ENCODE measurements at places on chromosomes 1 and 21.

DNA sequence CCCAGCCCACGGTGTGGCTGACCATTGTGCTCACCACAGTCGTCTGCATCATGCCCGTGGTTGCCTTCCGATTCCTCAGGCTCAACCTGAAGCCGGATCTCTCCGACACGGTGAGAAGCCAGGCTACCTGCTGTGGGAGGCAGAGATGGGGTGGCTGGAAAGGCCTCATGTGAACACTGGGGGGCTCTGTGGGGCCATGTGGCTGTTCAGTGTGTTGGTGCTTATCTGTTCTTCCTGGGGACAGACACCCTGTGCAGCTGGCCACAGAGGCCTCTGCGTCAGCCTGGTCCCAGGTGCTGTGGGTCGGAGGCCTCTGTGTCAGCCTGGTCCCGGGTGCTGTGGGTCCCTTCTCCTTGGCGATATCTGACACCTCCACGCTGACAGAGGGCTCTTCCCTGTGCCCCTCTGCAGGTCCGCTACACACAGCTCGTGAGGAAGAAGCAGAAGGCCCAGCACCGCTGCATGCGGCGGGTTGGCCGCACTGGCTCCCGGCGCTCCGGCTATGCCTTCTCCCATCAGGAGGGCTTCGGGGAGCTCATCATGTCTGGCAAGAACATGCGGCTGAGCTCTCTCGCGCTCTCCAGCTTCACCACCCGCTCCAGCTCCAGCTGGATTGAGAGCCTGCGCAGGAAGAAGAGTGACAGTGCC lies 23.2 kb downstream of the ATP8B2 start:
- DNase-seq, result no peak

- no peak for DNase-seq
These were observed 22.6 kb downstream of the PLPPR5 start for GRCh38 chr1:98981917-98982513.

GRCh38 chr1:1004420-1004779 lies 4.5 kb upstream of the HES4 start:
- no peak for DNase-seq

- no peak for DNase-seq
These were observed 100.5 kb downstream of the SYF2 start for GRCh38 chr1:25131794-25132193.

- DNase-seq, result no peak
These were observed 606.9 kb downstream of the NUF2 start for GRCh38 chr1:163928651-163929050.

GRCh38 chr1:89298461-89298860 lies 25.8 kb upstream of the GBP5 start:
- DNase-seq, result no peak

DNA sequence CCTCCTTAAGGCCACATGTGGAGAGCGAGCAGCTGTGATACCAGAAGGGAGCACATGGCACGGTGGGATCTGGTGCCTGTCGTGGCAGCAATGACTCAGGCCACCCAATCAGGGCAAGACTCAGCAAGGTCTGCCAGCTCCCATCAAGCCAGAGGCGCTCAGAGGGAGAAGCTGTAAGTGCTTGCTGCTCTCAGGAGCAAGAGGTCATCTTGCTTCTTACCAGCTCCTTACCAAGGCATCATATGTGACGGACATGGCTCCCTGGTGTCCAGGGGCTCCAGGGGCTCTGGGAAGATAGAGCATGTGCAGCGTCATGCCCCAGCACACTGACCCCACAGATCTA lies 72.9 kb downstream of the ITPKB start:
- DNase-seq, result no peak

DNA sequence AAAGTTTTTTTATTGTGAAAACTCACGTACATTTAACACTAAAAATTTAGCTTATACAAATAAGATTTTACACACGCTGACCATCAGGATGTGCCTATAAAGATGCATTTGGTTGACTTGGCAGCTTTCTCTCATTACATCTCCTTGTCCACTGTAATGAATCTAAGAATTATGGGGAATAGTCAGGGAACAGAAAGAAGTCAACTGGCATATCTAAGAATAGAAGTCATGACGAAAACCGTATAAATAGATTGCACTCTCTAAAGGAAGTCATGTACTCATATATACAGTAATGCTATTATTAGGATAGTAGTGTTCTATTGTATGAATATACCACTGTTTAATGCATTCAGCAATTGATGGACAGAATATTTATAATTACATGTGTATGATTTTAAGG lies 575.8 kb upstream of the B3GALT2 start:
- DNase-seq, result no peak

DNA sequence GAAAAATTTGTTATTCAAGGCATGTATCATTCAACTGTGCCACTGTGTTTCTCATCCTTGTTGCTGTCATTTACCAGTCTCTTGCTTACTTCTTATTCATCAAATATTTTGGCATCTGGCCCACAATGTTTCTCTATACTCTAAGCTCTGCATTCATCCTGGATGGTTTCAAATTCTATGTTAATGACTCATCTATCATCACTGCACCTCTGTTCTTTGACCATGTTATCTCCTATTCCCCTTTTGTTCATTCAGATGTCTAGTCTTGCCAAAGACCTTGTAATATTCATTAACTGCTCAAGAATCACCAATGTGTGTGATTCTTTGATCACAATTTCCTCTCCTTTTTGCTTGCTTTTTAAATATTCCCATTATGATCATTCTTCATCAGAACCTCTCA lies 54.6 kb upstream of the PRKACB start:
- no peak for DNase-seq

DNA sequence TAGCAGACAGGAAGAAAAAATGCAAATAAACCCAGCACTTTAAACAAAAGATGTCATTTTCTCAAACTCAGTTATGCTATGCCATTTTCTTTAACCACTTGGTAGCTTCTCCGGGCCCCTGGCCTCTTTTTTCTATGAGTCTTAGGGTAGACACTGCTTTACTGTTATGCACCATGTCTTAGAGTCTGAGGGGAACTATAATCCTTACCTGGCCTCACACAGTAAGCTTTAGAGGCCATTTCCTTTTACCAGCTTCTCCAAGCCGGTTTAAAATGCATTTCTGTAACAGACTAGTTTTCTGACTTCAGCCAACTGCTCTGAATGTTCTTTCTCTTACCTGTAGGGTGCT lies 73.7 kb upstream of the EDEM3 start:
- no peak for DNase-seq

DNA sequence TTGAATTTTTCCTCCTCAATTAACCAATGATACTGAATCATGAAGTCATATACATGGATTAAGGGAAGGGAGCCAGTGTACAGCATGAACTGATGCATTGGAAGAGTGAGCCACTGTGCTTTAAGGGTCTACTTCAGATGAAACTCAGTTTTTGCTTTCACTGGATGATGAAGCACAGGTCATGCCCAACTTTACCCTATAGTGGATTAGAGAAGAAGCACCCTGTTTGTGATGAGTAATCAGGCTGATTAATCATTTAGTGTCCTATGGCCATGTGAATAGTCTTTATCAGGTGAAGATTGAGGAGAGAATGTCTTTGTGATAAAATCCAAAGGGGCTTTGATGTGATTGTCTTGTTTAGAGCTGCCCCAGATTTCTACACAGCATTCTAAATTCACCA lies 24.7 kb upstream of the LAMC1 start:
- DNase-seq, result no peak

DNA sequence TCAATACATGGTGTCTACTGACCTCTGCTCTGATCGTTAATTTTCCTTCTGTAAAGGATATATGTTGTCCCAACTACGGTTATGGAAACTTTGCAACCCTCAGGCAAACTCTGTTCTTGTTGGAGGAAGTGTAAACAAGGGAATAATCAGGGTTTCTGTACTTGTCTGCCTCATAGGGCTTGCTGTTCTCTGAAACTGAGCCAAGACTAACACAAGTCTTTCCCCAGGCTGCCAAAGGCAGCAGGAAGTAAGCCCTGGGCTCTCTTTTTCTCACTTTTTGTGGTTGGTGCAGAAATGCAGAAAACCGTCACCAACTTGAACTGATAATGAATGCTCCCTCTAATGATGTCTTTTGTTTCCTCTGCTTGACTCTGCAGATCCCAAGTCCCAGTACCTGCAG lies 7.6 kb downstream of the CYP4X1 start:
- no peak for DNase-seq

DNA sequence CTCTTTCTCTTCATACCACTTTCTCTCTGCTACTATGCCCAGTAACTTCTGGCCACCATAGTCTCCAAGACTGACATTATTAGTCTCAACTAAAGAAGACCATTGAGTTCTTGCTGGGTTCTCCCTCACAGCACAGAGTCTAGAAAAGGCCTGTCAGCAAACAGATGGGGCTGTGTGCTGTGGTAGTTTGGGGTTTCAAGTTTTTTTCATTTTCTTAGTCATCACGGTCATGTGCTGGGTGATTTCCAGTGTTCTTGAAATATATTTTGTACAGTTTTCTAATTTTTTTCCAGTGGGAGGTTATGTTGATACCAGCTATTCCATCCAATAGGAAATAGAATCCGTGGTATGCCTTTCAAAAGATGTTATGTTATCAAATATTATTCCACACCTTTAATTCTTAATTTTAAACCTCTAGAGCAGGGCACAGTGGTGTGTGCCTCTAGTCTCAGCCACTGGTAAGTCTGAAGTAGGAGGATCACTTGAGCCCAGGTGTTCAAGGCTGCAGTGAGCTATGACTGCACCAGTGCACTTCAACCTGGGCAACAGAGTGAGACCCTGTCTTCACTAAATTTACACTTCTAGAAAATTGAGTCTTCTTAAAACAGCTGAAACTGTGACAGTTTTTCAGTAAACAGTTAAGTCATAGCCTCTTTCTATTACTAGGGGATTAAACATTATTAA lies 8.3 kb downstream of the CFHR2 start:
- DNase-seq, result no peak

DNA sequence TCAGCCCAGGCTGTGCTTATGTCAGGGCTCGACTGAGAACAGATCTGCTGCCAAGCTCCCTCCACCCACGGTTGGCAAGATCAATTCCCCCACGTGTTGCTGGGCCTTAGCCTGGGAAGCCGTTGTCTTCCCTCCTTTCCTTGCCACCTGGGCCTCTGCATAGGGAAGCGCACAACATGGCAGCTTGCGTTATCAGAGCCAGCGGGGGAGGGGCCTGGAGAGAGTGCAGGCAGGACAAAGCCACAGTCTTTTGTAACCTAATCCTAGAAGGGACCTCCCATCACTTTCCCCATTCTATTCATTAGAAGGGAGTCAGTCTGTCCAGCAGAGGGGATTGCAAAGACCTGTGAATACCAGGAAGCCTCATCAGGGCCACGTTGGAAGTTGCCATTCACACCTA lies 17.0 kb upstream of the IGSF21 start:
- DNase-seq, result no peak

DNA sequence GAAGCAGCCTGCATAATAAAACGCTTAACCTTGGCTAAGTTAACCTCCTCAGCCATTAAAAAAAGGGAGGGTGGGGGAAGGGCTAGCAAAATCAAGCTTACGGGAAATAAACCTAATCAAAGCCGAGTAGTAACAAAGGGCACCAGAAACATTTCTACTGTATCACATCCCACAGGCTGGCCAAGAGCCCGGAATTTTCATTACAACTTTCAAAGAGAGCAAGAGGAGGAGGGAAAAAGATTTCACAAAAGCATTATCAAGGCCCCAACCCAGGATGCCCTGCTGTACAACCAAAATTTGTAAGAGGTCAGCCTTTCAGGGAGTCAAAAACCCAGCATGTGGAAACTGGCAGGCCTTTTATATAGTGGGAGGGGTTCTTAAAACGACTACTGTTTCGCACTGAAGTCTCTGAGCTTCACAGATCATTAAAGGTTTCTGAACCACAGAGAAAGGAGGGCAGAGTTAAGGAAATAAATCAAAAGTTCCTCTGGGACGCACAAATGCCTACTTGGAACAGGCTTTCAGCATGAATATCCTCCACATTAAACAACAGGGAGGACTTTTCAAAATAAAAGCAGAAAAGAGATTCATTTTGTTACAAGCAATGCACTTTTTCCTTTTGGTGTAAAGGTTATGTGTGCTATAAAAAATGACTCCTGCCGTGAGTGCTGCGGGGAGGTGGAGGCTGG lies 90.4 kb downstream of the SLC45A1 start:
- DNase-seq, result peak; percentile 25

DNA sequence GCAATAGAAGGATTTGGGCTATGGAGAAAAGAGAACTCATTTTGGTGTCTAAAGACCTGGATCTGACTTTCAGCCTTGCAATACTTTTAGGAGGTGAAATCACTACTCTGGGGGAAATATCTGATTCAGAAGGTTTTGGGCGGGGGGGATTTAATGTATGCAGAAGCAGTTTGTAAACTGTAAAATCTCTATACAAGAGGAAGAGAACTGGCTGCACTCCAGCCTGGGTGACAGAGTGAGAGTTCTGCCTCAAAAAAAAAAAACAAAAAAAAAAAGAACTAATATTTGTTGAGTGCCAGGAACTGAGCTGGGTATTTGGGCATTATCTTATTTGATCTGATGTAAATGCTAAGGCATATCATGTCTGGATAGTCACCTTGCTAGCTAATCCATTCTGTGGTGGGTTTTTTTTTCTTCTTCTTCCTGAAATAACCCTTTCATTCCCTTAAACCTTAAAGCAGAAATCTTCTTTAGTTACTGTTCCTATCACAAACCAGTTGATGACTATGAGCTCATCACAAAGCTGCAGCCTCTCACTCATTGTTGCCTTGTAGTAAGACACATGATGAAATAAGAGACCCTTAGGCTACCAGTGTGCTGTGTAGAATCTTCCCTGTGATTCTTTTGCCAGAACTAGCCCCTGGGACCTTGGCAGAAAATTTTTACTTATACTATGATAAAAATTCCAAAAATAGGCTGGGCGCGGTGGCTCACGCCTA lies 35.6 kb upstream of the SLC16A1 start:
- DNase-seq, result no peak

DNA sequence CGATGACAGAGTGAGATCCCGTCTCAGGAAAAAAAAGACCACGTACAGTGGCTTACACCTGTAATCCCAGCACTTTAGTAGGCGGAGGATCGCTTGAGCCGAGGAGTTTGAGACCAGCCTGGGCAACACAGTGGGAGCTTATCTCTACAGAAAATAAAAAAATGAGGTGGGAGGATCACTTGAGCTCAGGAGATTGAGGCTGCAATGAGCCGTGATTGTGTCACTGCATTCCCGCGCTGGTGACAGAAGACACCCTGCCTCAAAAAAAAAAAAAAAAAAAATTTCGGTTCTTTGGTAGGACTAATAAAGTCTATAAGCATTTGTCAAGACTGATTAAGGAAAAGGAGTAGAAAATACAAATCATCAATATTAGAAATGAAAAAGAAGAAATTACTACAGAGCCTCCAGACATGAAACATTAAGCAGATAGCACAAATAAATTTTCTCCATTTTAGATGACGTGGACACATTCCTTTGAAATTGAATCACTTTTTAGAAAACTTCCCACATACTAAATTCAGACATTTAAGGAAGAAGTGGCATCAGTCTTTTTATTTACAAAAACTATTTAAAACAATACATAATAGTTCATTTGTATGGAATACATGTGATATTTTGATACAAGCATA lies 30.4 kb downstream of the MORC3 start:
- no peak for DNase-seq

DNA sequence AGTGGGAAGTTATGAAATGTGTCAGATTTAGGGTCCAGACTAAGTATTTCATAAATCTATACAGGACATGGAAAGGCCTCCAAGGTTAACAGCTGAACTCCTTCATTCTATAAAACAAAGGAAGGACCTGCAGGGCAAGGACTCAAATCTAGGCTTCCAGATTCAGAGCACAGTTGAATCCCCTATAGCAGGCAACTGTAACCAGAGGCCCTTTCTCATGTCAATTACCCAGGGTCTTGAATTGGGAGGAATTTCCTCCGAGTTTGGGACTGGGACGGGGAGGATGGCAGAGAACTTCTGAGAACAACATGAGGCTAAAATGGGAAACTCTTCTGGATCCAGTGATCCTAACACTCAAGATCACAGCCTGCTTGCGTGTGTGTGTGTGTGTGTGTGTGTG lies 112.9 kb upstream of the BEND5 start:
- no peak for DNase-seq

GRCh38 chr21:44893278-44893556 lies 19.7 kb upstream of the PTTG1IP start:
- no peak for DNase-seq

Measured in HEK293T (cell line).